ENCODE measurements at places on chromosomes 6 and 20. TPM values are rescaled to one million over a fixed set of nuclear protein-coding genes. Genes with fewer than 3 reads are reported as not detected.
A peak's percentile ranks its signal among the peaks of the same experiment; 100 is the strongest.

GRCh38 chr6:108171291-108171917 lies 5.6 kb downstream of the NR2E1 start:
- DNase-seq = no peak

- DNase-seq = peak; percentile 66
Measured at GRCh38 chr6:27630727-27631608, 158.1 kb upstream of the ZNF184 start.

- DNase-seq = peak; percentile 42
Measured at GRCh38 chr20:35820715-35821114, 48.9 kb downstream of the PHF20 start.

- DNase-seq = no peak
Measured at GRCh38 chr6:52498538-52499017, 78.3 kb downstream of the TRAM2 start.

DNA sequence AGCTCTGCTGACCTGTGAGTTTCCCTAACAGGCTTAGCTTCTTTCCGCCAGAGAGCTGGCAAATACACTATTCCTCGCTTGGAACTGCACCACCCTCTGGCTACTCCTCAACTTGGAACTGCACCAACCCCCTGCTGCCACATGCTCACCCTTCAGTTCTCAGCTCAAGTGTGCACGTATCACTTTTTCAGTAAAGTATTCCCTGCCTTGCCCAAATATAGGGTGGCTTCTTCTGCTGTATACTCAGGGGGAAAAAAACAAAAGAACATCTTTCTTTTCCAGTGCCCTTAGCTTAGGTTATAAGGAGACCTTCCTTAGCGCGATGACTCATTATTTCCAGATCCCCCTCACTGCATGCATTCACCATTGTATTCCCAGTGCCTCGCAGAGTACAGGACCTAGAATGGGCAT lies 21.2 kb downstream of the GNAS-AS1 start:
- DNase-seq = peak; percentile 80

DNA sequence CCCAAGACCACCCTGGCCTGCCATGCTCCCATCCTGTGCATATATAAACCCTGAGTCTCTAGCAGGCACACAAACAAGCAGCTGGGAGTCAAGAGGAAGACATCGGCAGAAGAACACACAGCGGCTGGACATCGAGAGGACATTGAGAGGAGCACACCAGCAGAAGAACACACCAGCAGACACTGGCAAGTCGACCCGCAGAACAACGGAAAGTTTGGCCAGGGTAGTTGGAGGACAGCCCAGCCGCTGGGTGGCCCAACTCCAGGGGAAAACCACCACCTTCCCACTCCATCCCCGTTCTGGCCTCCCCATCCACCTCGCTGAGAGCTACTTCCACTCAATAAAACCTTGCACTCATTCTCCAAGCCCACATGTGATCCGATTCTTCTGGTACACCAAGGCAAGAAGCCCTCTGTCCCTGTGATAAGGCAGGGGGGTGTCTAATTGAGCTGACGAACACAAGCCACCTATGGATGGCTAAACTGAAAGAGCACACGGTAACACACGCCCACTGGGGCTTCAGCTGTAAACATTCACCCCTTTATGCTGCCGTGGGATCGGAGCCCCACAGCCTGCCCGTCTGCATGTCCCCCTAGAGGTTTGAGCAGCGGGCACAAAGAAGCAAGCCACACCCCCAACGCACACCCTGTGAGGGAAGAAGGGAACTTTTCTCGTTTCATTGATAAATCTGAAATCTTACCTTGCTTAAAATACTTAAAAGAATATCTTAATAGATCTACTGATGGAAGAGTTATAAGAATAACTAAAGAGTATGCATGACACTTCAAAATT lies 13.8 kb downstream of the TMX4 start:
- no peak for DNase-seq

- no peak for DNase-seq
Measured at GRCh38 chr20:19644085-19644484, 114.0 kb upstream of the RIN2 start.

DNA sequence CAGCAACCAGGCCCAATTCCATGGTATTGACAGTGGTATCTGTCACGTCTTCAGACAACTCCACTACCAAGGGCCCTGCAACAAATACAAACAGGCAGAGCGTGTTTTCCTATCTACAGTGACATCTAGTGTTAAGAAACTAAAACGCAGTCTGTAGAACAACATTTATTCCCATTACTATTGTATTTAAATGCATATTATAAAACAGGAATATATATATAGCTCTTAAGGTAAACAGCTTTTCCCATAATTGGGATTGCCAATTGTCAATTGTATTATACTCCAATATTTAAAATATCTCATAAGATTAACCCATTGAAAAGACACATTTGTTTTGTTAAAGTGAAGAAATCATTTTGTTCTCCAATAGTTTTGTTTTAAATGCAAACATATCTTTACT lies 97.2 kb downstream of the KIF16B start:
- DNase-seq = peak; percentile 61

The SLC22A2 gene
- not detected for total RNA-seq

The GSTA3 gene
- total RNA-seq = not detected

Data from RPMI7951 (cell line).